ENCODE measurements at places on chromosomes 5 and 9.
A peak's percentile ranks its signal among the peaks of the same experiment; 100 is the strongest.

DNA sequence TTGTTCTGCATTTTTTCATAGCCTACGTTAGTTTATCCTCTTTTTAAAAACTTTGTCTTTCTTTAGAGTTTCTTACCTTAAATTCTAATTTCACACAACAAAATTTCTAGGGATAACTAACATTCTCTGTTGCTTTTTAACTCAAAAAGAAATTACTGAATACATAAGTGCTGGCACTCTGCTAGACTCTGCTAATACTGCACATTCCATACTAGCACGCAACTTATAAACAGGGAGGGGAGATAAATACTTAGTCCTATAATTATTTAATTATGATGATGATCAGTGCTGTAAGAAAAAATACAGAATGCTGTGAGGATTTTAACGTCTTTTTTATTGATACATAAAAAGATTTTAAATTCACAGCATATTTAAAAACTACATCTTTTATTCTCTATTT, 25.1 kb downstream of the RNF145 start:
- DNase-seq: no peak

DNA sequence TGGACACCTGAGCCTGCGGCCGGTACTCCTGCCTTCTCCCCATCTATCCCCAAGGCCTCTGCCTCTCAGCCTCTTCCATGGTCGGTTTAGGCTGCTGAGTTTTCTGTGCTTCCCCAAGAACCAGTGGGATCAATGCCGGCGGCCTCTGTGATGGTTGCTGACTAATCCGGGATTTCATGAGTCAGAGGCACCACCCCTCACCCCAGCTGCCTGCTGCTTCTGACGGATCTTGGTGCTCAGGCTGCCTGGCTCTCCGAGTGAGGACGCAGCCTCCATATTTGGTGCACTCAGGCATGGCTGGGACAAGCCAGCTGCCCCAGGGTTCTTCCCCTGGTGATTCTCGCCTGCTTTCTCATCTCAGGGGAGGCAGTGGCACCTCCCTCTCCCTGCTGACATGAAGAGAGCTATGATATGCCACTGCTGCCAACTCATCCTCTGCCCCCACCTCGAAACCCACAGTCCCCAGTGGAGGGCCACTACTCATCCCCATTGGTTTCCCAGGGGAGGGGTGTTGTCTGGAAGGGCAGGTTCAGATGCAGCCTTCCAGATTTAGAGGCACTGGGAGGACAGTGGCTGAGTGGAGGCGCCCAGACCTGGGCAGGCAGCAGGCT, 3.3 kb upstream of the MAN1B1 start:
- DNase-seq: peak; percentile 79

- DNase-seq: no peak
Measured at GRCh38 chr5:148381906-148382305, 1.9 kb upstream of the FBXO38 start.

DNA sequence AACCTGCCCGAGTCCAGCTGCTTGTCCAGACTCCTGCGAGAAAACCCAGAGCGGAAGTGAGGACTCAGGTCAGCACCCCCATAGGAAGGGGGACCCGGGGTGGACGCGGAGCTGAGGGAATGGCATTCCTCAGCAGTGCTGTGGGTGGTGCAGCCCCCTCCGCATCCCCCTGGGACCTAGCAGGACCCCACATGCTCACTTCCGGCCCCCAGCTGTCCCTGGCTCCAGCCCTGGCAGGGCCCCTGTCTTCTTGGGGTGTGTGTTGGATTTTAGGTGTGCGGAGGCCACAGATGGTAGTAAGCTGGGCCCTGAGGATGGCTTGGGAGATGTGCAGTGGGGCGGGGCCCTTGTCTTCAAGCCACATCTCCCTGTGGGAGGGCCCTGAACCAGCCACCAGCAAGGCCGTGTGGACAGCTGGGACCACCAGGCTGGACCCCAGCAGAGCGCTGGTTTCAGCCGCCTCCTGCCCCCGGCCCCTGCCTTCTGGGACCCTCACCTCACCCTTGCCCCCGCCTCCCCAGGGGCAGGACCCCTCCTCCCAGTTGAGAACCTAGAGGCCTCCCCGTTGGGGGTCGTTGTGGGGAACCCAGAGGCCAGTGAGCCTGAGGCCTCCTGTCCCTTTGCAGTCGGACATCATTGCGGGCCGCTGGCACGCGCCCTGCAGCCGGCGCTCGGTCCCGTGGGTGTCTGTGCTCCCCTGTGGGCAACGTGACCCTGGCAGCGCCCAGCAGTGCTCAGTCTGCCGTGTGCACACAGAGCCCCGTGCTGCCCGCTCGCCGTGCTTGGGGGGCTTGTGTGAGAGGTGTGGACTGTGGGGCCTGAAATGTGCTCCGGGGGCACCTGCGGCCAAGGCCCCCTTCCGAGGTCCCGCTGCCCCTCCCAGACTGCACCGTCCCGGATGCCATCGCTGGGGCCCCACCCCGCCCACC, 10.8 kb upstream of the SLC9A3 start:
- no peak for DNase-seq

DNA sequence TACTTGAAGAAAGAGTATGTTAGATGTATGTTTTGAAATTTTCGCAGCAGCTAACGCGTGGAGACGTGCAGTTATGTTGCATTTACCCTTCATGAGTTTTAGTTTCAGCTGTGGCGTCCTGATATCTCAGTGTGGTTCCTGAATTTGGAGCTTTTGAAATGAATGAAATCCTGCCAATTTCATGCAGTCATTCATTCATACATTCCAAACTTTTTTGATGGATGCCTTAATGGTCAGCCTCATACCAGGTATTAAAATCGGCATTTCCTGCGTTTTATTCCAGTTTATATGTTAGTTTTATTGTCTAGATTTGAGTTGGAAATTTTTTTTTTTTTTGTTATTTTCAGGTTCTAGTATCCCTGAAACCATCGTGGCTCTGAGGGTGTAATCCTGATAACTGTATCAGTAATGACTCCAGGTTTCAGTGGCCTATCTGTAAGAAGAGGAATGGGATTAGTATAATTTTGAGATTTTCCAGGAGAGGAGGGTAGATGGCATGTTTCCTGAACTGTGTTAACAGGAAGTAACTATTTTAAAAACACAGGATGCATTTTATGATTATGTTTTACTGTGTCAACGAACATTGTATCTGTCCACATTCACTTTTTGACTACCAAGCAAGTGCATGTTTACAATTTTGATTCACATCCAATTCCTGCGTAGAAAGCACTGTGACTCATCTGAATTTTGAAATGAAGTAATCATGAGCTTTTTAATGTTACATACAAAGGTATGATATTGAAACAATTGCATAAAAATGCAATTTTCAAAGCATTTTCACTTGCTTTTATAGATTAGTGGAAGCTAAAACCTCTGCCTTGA, 1.0 kb downstream of the FOCAD start:
- peak; percentile 53 for DNase-seq

- no peak for DNase-seq
Measured at GRCh38 chr9:26341545-26341944, 551.1 kb downstream of the CAAP1 start.

GRCh38 chr9:131500377-131500776, 2.3 kb upstream of the POMT1 start:
- no peak for DNase-seq

GRCh38 chr5:67066815-67067214, 129.8 kb downstream of the CD180 start:
- DNase-seq: no peak

DNA sequence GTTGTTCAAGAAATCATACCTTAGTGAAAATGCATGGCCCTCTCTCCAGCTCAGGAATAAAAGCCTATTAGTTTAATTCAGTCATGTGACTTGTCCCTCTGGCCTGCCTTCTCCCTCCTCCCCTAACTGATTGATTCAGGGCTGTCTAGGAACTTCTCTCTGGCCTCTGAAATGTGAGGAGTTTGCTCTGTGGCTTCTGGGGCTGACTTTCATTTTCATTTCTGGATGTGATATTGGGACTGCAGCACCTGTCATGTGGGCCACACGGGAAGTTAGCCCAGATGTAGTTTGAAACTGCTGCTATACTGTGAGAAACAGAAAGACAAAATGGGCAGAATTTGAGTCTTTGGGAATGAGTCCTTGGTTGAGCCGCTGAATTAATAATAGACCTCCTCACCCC, 44.8 kb downstream of the PARP8 start:
- DNase-seq: no peak

- DNase-seq: peak; percentile 42
Measured at GRCh38 chr5:36177715-36178523, 26.0 kb downstream of the SKP2 start.

GRCh38 chr5:154520861-154521453, 42.9 kb upstream of the HAND1 start:
- no peak for DNase-seq

Measured in kidney capillary endothelial cell (primary cell).